GM23338 (cell line): ENCODE measurements at places on chromosomes 5 and 9.
A peak's percentile ranks its signal among the peaks of the same experiment; 100 is the strongest.

DNA sequence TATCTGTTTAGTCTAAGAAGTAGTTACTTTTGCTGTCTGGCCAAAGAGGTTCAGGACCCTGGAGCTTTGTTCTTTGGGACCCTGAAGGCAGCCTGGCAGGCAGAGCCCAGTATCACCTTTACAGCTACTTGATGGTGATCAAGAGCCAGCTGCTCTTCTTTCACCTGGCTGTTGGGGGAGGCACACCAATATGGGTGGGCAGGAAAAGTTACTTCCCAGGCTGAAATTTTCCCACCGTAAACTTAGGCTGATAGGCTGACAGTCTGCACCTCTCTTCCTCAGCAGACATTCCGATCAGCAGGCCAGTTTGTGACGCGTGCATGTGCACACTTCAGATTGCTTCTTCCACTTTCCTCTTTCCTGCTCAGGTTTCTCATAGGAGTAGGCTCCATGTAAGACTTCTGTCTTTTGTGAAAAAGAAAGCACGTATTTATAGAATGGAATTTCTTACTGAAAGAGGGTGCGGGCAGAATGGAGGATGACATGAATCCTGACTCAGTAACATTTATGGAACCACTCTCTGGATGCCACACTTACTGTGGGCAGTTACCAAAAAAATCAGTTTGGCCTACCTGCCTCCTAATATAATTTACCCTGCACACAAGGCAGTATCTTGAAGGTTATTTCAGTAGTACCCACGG, 223.9 kb upstream of the DMRT1 start:
- peak; percentile 39 for DNase-seq

DNA sequence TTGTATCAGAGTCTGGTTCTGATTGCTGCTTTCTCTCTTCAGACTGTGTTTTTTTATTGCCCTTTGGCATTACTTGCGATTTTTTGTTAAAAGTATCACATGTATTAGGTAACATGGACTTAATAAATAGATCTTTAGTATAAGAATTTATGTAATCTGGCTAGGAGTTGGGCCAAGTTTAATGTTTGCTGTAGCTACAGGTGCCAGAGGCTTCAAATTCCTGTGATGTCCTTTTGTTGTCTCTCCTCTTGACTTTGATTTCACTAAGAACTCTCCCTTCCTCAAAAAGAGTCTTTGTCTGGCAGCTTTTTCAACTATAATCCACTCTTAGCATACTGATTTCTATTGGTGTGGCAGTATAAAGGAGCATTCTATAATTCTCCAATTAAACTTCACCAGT, 313.1 kb downstream of the DTWD2 start:
- DNase-seq = no peak

DNA sequence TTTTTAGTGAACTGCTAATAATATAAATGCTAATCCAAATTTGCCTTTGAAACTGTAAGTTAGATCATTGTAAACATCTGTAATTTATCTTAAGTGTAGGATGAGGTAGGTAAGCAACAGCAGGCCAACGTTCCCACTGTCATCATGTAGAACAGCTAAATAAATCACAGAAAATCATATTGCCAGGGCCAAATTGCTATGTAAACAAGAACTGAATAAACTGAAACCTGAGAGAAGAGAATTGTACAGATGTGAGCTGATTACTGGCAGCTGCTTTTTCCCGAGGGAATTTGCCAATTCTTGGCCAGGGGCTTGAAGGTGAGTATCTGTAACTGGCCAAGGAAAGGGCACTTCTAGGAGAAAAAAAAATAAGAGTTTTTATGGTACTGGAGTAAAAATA, 97.6 kb downstream of the CDH10 start:
- DNase-seq = no peak

DNA sequence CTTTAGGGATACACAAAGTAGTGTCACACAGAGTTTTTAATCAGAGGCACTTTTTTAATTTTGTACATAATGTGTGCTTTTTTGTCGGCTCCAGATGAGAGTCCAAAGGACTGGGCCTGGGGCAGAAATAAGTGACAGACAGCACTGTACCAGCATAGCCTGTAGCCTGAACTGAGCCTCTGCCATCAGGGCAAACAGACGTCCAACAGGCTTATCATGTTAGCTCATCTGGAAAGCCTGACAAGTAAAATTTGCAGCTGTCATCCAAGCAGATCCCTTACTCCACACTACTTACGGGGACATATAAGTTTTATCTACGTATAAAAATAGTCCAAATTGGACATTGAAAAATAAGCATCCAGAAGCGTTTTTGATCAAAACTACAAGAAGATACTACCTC, 233.1 kb upstream of the GAS1 start:
- no peak for DNase-seq

DNA sequence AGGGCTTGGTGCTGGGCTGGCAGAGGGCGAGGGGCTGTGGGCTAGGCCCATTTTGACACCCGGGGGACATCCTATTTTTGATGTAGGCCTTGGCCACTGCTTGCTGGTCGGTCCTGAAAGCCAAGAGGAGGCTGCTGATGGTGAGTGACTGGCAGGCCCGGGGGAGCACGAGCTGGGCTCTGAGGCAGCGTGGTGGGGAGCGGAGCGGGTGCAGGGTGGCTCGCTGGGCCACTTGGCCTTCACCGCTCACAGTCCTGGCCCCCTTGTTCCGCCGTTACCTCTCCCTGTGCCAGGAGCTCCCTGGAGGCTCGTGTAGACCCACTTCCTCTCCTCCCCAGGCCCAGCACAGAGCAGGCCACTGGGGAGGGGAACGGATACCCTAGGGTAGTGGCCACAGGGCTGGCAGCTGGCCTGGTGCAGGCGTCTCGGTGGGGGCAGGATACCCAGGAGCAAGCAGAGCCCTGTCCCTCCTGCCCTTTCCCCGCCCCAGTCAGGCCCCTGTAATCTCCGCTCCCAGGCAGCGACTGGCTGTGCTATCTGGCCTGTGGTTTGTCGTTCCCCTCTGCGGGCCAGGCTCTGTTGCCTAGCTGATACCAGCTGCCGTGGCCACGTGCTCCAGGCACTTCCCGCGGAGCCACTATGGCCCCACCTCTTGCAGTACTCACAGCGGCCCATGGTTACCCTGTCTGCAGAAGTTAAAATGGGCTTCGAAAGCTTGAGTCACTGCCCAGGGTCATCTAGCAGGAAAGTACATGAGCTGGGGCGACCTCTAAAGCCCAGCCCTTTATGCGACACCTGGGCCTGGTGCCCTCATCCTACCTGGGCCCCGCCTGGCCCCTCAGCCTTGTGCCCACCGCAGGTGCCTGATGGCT, 11.7 kb upstream of the DOLPP1 start:
- DNase-seq = no peak

- no peak for DNase-seq
Measured at GRCh38 chr9:37290940-37291485, 131.5 kb upstream of the GRHPR start.
